ENCODE measurements at places on chromosomes 3 and 15.

- no peak for DNase-seq
Measured at GRCh38 chr3:128663151-128663550, 12.5 kb upstream of the RPN1 start.

DNA sequence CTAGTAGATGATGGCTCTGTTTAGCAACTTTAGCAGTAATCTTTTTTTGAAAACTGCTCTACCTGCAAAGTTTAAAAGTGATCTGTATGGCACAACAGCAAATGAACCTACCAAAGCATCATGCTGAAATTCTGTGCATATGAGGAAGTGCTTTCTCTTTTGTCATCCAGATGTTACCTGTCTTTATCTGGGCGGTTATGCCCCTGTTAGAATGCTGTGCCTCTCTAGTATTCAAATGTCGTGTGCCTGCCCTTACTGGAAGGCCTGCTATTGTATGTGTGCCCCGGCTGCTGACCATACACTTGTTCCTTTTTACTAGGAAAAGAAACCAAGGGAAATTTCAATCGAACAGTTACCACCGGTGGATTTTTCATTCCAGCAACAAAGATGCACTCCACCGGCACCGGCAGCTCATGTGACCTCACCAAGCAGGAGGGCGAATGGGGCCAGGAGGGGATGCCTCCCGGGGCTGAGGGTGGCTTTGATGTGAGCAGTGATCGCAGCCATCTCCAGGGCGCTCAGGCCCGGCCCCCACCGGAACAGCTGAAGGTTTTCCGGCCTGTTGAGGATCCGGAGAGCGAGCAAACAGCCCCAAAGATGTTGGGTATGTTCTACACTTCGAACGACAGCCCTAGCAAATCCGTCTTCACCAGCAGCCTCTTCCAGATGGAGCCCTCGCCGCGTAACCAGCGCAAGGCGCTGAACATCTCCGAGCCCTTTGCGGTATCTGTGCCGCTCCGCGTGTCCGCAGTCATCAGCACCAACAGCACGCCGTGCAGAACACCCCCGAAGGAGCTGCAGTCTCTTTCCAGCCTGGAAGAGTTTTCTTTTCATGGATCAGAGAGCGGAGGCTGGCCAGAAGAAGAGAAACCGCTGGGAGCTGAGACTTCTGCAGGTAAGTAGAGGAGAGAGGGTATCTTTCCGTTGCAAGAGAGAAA, 61.6 kb downstream of the TMEM39A start:
- DNase-seq, result no peak

GRCh38 chr3:46449755-46450552, 14.8 kb downstream of the LTF start:
- no peak for DNase-seq

GRCh38 chr3:100252001-100252400, 8.8 kb upstream of the TBC1D23 start:
- no peak for DNase-seq

- no peak for DNase-seq
Measured at GRCh38 chr3:124935264-124935663, 713 bp upstream of the MUC13 start.

GRCh38 chr15:81096398-81096797, 37.7 kb upstream of the CFAP161 start:
- DNase-seq, result no peak

DNA sequence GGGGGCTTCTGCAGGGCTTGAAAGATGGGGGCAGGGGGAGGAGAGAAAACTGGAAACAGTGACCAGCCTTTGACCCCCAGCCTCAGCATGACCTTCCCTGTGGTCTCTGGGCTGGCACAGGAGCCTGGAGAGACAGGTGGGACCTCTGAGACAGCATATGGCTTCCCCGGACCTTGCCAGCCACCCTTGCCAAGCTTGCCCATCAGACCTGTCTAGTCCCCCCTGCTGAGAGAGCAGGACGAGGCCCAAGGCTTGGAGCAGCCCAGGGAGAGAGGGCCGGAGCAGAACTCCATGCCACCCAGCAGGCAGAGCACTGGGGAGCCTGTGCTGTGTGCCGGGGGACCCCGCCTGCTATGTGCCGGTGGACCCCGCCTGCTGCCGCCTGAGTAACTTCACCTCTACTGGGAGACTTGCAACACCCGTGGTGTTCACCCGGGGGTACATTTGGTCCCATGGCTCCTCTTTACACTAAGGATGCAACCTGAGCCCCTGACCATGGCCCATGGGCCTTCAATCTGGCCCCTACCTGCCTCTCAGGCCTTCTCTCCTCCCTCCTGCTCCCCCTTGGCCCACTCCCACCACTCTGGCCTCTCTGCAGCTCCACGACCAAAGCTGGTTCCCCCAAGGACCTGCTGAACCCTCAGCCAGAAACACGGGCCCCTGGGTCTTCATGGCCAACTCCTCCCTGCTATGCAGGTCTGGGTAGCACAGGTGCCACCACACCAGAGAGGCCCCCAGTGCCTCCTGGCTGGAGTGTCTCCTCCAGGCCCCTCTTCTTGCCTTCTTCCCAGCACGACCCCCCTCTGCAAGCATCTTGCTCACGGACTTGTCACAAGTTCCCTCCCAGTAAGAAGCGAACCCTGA, 21.1 kb upstream of the SLC41A3 start:
- no peak for DNase-seq

GRCh38 chr15:69951898-69952555, 145.7 kb downstream of the TLE3 start:
- no peak for DNase-seq

DNA sequence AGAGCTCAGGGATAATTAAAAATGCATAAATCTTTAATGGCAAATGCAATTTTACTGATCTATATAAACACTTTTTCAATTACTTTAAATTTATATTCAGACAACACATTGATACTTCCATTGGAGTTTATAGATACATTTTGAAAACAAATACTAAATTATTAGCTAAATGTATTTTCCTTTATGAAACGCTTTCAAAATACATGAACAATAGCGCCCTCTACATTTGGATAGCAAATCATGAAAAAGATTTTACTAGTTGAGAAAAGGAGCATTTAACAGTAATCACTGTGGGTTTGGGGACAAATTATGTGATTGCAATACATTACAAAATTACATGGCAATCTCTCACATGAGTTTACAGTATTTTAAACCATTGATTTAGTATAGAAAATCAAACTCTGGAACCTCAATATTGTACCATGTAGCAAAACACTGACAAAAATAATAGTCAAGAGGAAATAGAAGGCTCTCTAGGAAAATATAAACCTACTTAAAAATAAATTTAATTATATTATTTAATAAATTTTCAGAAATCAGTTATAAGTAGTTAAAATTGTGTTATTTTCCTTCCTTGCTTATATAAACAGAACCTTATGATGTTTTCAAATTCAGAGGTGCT, 207.9 kb downstream of the ZIC1 start:
- no peak for DNase-seq

- DNase-seq, result peak; percentile 44
Measured at GRCh38 chr15:98850961-98851572, 156.5 kb downstream of the PGPEP1L start.

DNA sequence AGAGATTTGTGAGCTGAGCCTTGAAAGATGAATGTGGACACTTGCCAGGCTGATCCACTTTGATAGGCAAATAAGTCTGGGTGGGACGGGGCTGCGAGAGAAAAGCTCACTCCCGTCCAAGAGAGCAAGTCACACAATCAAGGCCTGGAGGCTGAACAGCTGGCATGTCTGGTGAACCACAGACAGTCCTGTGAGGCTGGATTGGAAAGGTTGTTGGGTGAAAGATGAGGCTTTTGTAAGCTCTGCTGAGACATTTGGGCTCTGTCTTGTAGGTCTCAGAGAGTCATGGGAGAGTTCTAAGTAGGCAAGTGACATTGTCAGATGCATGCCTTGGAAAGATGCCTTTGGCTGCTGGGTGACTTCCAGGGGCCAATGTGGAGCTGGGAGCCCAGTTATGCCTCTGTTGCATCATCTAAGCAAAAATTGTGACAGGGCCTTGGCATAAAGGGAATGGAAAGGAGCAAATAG, 38.5 kb downstream of the RPLP1 start:
- DNase-seq, result no peak

DNA sequence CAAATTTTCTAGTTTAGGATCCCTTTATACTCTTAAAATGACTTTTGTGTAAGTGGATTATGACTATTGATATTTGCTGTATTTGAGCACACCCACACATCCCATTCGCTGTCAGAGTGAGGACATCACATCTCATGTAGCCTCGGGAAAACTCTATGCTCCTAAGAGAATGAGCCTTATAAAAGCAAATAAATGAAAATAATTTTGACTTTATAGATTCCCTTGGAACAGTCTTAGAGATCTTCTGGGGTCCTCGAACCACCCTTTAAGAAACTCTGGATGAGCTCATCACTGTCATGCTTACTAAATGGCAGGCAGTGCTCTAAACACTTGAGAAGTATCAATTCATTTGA, 16.1 kb upstream of the EXOG start:
- DNase-seq, result no peak

DNA sequence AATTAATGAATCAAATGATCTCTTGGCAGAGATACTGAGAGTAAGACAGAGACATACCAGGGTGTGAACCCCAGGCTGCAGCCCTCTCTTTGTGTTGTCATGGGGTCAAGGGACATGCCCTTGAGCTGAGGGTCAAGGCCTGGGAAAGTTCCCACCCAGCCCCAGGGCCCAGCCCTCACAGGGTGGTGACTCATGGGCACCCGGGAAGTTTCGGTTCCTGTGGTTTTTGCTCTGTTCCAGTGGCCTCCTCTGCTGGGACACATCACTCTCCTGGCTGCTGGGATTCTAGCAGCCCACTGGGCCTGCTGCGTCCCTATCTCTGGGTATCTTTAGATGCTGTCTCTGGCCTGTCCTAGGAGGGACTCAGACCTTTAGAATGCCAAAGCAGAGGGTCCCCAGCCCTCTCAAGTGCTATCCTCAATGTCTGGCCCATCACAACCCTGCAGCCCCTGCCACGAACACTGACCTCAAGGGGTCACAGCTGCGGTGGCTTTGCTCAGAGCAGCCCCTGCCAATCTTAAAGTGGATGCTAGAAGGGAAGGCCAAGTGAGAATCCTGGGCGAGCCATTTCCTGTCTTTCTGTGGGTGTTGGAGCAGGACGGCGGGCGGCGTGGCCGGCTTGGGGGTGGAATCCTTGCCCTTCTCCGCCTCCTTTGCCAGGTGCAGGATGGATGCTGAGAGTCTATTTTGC, 148.4 kb upstream of the TLE3 start:
- no peak for DNase-seq
